ENCODE measurements at places on chromosomes 5 and 9. TPM values are rescaled to one million over a fixed set of nuclear protein-coding genes. Genes with fewer than 3 reads are reported as not detected.

- DNase-seq: no peak
These were observed 18.4 kb upstream of the CDKN2AIPNL start for GRCh38 chr5:134430001-134430569.

GRCh38 chr5:64811050-64811640 lies 42.4 kb downstream of the CWC27 start:
- no peak for DNase-seq

- DNase-seq: no peak
These were observed 158.9 kb downstream of the HINT1 start for GRCh38 chr5:131005963-131006684.

DNA sequence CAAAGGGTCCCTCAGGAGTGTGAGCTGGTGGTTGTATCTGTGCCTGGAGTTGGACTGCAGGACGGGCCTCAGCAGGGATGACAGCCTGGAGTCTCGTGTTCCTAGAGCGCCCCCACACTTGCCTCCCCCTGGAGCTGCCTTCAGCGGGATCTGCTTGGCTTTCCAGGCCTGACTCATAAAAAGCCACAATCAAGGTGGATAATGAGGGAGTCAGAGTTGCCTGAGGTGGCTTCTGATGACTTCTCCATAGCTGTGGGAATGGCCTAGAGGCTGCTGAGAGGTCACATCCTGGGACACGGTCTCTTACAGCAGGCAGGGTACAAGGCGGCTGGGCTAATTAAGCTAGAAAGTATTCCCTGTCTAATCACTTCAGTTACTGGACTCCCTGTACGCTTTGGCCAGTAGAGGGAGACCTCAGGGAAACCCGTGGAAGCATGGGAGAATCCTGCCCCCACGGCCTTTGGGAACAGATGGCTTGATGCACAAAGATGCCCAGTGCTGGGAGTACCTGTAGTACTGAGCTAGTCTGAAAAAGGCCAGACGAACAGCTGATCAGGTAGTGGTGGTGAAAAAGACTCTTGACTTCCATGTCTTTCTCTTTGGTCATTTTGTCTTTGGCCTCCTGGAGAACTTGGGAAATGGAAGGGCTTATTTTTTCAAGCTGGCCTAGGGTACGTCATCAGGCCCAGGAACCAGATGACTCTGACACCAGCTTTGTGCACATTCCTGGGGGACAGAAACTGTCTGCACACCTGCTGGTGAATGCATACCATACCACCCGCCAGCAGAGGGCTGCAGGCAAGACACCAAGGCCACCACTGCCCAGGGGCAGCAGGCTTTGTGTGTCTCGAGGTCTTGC lies 16.1 kb upstream of the FRRS1L start:
- peak; percentile 13 for DNase-seq

GRCh38 chr5:71737931-71738539 lies 19.0 kb downstream of the CARTPT start:
- no peak for DNase-seq

GRCh38 chr5:155021842-155022241 lies 8.3 kb downstream of the KIF4B start:
- DNase-seq: no peak

GRCh38 chr9:93599571-93600403 lies 23.4 kb downstream of the PHF2 start:
- DNase-seq: no peak

GRCh38 chr5:17808566-17808965 lies 174.3 kb downstream of the TAF11L14 start:
- DNase-seq: no peak

GRCh38 chr5:89395111-89395510 lies 512.1 kb upstream of the MEF2C start:
- no peak for DNase-seq

DNA sequence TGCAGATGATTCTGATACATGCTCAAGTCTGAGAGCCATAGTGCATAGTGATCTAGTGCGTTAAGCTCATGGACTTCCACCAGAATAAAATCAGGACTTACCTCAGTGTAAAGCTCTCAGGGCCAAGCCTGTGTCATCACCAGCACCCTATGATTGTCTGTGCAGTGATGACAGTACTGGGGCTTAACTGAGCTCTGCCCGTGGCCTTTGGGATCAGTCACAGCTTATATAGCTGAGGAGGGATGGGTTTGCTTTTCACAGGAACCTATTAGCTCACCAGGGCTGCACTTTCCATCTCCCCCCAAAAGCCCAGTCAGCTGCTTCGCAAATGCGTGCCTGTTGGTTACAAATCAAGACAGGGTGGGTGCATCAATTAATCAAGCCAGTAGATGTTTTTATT lies 246.9 kb downstream of the NR3C1 start:
- DNase-seq: no peak

PSMB7 gene
- total RNA-seq: 158 TPM

MLLT3 gene
- 13.1 TPM for total RNA-seq

PCDHGA12 gene
- 6.8 TPM for total RNA-seq

Data from prostate gland (tissue), 2 donors.